Activated T-helper 1 cell treated with anti-CD3 and anti-CD28 coated beads, Interleukin-12 subunit alpha, Interleukin-12 subunit beta, Interleukin-2, Interleukin-4 antibody, amounts not matched to agents 30 ng/mL and 10 ng/mL and 1 ng/mL, durations not matched to agents 14 hours and 24 hours and 36 hours (primary cell): ENCODE measurements at places on chromosomes 11 and 22.
A peak's percentile ranks its signal among the peaks of the same experiment; 100 is the strongest.

DNA sequence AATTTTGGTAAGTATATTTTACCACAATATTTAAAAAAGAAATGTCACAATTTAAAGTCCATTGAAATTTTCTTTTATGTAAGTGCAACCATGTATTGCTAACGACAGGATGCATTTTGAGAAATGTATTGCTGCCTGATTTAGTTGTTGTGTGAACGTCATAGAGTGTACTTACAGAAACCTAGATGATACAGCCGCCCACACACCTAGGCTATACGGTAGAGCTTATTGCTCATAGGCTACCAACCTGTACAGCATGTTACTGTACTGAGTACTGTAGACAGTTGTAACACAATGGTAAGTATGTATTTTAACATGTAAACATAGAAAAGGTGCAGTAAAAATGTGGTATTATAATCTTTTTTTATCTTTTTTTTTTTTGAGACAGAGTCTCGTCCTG, 48.1 kb downstream of the CBL start:
- H3K36me3 ChIP-seq, result peaks cover 15% of the 10 kb centered on the region
- no peak overlapping the region for H3K27ac ChIP-seq
- DNase-seq, result no peak
- no peaks in the 10 kb centered on the region for H3K27me3 ChIP-seq
- peaks cover 34% of the 10 kb centered on the region for H3K4me1 ChIP-seq

- no peak for DNase-seq
- H3K27ac ChIP-seq, result no peak overlapping the region
- no peaks in the 10 kb centered on the region for H3K36me3 ChIP-seq
- H3K4me1 ChIP-seq, result peaks cover 6% of the 10 kb centered on the region
- H3K27me3 ChIP-seq, result peaks cover 15% of the 10 kb centered on the region
These were observed 8.1 kb downstream of the SHANK2 start for GRCh38 chr11:71244116-71244810.

GRCh38 chr22:27545085-27545484, 256.5 kb downstream of the MN1 start:
- no peaks in the 10 kb centered on the region for H3K27me3 ChIP-seq
- H3K36me3 ChIP-seq, result no peaks in the 10 kb centered on the region
- no peak overlapping the region for H3K4me3 ChIP-seq

- H3K4me1 ChIP-seq, result no peaks in the 10 kb centered on the region
- peaks cover 3% of the 10 kb centered on the region for H3K27me3 ChIP-seq
- no peak for DNase-seq
- H3K36me3 ChIP-seq, result no peaks in the 10 kb centered on the region
These were observed 21.7 kb downstream of the TIMP3 start for GRCh38 chr22:32823024-32823730.

GRCh38 chr22:30826670-30827355, 132.1 kb downstream of the OSBP2 start:
- DNase-seq, result no peak
- H3K36me3 ChIP-seq, result no peaks in the 10 kb centered on the region
- H3K27ac ChIP-seq, result no peak overlapping the region
- H3K27me3 ChIP-seq, result peaks cover 22% of the 10 kb centered on the region
- no peaks in the 10 kb centered on the region for H3K4me1 ChIP-seq

DNA sequence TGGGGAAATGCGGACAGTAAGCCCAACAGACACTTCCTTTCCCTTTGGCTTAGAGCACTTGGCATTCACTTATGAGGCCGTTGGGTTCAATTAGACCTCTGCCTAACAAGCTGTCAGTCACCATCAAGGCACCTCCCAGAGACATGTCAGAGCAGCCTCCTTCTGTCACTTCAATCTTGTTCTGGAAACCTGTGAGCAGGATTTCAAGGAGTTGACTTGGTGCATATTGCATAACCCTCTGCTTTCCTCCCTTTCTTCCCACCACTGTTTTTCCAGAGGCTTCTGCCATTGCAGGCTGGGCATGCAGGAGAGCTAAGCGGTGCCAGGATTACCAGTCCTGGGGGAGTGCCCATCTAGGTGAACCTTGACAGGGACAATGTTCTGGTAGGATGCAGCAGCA, 484.2 kb upstream of the LRRC4C start:
- H3K36me3 ChIP-seq, result no peaks in the 10 kb centered on the region
- H3K4me3 ChIP-seq, result no peak overlapping the region
- no peak for DNase-seq
- no peaks in the 10 kb centered on the region for H3K27me3 ChIP-seq
- H3K4me1 ChIP-seq, result no peaks in the 10 kb centered on the region
- no peak overlapping the region for H3K27ac ChIP-seq

GRCh38 chr11:62120431-62120830, 3.4 kb upstream of the INCENP start:
- peaks cover 5% of the 10 kb centered on the region for H3K36me3 ChIP-seq
- peaks cover 21% of the 10 kb centered on the region for H3K4me1 ChIP-seq
- DNase-seq, result no peak
- no peak overlapping the region for H3K4me3 ChIP-seq
- peaks cover 24% of the 10 kb centered on the region for H3K27me3 ChIP-seq

DNA sequence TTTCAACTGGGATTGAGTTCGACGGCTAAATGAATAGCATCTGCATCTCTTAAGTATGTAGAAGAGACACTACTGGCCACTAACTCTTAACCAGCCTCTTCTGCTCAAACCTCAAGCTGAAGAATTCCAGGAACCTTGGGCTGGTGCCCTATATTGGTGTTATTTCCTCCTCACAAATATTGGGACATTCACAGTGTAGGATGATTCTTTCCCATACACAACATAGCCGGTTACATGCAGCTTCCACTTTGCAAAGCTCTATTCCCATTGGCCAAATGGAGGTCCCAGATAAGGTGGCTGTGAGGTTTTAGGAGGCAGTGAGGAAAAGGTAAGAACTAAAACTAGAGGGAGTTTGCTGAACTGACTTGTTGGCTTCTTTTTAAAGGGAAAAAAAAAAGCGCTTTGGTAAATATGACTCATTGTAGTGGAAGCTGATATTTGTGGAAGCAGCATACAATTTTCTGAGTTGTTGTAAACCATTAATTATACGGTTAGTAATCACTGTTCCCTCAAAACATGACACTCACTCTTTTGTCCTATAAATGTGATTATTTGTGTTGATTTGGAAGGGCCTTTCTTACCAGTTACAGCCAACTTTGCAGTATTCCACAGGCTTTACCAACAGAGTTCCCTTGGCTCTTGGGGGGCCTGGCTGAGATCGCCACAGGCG, 17.6 kb downstream of the C22orf31 start:
- peaks cover 7% of the 10 kb centered on the region for H3K27me3 ChIP-seq
- no peaks in the 10 kb centered on the region for H3K36me3 ChIP-seq
- H3K27ac ChIP-seq, result no peak overlapping the region
- H3K4me3 ChIP-seq, result no peak overlapping the region
- no peaks in the 10 kb centered on the region for H3K4me1 ChIP-seq

DNA sequence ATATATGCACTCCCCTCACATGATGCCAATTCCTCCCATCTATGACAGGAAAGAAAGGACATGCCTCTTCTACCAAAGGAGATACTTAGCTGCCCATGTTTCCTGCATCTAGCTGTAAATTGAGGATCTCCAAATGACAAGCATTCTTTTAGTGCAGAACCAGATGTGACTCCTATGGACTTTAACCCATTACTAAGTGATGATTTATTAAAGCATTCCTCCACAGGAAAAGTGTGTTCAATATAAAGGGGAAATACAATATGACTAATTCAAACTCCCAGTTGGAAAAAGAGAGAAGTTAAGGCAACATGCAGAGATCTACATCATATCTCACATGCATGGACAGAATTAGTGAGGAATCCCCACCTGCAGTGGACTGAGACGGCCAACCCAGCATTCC, 221.3 kb downstream of the FAM76B start:
- peaks cover 4% of the 10 kb centered on the region for H3K36me3 ChIP-seq
- H3K27me3 ChIP-seq, result no peaks in the 10 kb centered on the region
- DNase-seq, result no peak

DNA sequence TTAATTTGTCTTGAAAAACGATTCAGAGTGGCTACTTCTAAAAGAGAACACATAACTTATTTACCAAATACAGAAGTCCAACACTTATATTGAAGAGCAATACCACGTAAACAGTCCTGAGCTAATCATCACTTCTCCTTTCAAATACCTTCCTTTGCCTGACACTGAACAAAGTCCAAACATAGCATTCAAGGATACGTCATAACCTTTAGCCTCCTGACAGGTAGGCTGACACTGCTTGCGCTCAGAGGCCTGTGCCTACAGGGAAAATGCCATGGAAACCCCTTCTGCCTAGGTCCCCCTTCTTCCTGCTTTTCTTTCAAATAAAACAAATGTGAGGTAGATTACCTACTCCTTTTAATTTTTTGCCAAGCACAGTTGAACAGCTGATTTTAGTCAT, 510.0 kb downstream of the INSC start:
- H3K27me3 ChIP-seq, result peaks cover 3% of the 10 kb centered on the region
- no peaks in the 10 kb centered on the region for H3K36me3 ChIP-seq
- no peaks in the 10 kb centered on the region for H3K4me1 ChIP-seq
- H3K27ac ChIP-seq, result no peak overlapping the region
- DNase-seq, result no peak

DNA sequence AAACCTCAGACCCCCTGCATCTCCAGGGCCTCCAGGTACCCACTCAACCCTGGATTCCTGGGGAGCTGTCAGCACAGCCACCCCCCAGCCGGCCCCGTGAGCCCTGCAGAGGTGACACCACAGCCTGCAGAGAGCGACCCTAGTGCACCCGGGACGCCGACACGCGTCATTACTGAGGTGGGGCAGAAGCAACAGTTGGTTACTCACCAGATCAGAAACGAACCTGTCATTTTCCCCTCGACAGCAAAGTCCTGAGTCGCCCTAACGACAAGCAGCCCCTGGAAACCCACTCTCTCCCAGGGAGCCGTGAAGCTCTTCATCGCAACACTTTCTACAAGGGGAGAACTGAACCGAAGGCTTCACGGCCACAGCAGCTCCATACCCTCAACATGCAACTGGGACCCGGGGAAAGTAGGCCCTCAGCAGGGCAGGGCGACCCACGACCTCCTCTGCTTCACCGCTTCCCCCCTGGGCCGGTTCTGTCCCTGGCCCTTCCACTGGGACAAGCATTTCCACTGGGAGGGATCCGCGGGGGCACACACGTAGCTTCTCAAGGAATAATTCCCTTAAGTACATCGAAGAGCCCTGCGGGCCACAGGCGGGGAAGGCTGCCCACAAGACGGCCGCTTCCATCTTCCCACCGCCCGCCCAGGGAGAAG, 1.6 kb downstream of the BRD1 start:
- H3K27me3 ChIP-seq, result no peaks in the 10 kb centered on the region
- H3K36me3 ChIP-seq, result peaks cover 27% of the 10 kb centered on the region
- H3K4me1 ChIP-seq, result peaks cover 47% of the 10 kb centered on the region
- peak; percentile 38 for DNase-seq
- peak overlapping the region; percentile 92 for H3K4me3 ChIP-seq

GRCh38 chr11:63672936-63673539, 1.9 kb upstream of the ATL3 start:
- H3K27ac ChIP-seq, result no peak overlapping the region
- no peak for DNase-seq
- peaks cover 13% of the 10 kb centered on the region for H3K36me3 ChIP-seq

- H3K36me3 ChIP-seq, result no peaks in the 10 kb centered on the region
- no peak overlapping the region for H3K4me3 ChIP-seq
- DNase-seq, result no peak
- no peak overlapping the region for H3K27ac ChIP-seq
- H3K27me3 ChIP-seq, result no peaks in the 10 kb centered on the region
These were observed 121.8 kb upstream of the POU2AF2 start for GRCh38 chr11:111123463-111124398.

GRCh38 chr11:19814421-19814820, 101.8 kb downstream of the NAV2 start:
- peaks cover 6% of the 10 kb centered on the region for H3K27me3 ChIP-seq
- no peak overlapping the region for H3K4me3 ChIP-seq
- H3K27ac ChIP-seq, result no peak overlapping the region
- no peak for DNase-seq
